ENCODE measurements at places on chromosomes 2 and 18.

DNA sequence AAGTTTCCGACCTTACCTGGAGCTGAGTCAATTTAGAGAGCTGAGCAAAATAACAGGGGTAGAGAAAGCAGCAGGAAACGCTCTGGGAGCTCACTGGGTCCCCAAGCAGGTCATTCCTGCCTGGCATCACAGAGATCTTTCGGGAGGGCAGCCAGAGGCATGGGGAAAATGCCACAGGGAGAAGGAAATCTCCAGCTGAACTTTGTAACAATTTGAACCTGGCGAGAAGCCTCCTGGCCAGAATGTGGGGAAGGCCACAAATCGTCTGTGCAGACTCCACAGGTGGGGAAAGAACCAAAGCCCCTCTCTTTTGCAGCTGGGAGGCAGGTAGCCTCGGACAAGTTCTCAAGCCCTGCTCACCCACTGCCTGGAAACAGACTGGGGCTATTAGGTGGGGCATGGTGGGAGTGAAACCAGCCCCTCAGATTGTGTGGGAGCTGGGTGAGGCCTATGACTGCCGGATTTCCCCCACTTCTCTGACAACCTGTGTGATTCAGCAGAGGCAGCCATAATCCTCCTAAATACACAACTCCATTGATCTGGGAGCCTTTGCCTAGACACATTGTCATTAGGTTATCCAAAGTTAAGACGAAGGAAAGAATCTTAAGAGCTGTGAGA lies 53.9 kb downstream of the INO80D start:
- no peak for DNase-seq

- no peak for DNase-seq
Measured at GRCh38 chr2:53508667-53509066, 258.9 kb upstream of the CHAC2 start.

GRCh38 chr18:45379903-45380302 lies 235.4 kb upstream of the SLC14A2 start:
- no peak for DNase-seq

DNA sequence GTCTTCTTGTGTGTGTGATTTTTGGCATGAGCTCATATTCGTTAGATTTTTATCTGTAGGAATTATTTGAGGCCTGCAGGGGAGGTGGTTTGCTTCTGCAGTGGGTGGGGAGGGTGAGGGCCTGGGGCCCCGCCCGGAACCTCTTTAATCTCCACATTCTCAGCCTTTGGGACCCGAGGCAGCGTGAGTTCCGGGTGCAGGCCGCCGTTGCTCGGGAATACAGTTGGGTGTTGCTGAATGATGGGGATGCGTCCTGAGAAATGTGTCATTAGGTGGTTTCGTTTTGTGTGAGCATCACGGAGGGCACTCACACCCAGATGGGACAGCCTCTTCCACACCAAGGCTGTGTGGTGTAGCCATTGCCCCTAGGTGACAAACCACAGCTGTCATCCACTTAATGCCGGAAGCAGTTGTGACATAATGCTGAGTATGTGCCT lies 13.7 kb upstream of the GAL3ST2 start:
- no peak for DNase-seq

- no peak for DNase-seq
Measured at GRCh38 chr2:121066526-121066925, 218.5 kb downstream of the TFCP2L1 start.

- no peak for DNase-seq
Measured at GRCh38 chr18:58287353-58288274, 243.6 kb downstream of the NEDD4L start.

DNA sequence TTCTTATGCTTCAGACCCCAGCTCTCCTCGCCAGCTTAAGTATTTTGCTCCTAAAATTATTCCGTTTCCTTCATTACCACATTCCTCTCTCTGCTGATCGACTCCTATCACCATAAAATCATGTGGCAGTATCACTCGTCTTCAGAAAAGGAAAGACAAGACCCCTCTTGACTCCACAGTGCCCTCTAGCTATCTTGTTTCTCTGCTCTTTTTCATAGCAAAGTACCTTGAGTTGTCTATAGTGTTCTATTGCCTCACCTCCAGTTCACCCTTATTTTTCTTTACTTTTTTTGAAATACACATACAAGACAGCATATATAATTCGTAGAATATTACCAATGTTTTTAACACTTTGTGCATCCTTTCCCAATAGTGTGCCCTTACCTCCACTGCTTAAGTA lies 273.2 kb upstream of the SIX3 start:
- DNase-seq, result no peak

DNA sequence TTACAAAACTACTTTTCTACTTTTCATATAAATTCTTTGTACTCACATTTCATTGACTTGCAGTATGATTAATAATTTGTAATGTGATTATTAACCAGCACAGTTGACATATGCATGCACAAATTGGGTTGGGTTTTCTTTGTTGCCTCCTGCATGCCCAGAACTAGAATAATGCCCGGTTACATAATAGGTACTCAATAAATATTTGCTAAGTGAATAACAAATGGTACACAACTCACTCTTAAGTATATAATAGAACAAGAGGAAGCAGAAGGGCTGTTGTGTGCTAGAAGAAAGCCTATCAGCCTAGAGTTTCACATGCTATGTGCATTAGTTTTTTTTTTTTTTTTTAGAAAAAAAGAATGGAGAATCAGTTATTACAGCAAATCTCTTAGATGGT lies 9.3 kb downstream of the RDH14 start:
- DNase-seq, result no peak

DNA sequence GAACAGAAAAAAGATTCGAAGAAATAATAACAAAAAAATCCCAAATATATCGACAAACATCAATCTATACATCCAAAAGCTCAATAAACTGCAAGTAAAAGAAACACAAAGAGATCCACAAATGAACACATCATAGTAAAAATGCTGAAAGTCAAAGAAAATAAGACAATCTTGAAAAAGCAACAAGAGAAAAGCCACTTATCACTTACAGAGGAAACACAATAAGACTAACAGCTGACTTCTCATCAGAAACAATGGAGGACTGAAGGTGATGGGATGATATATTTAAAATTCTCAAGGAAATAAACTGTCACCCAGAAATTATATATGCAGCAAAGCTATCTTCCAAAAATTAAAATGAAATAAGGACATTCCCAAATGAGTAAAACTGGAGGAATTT lies 140.3 kb downstream of the NDUFA10 start:
- DNase-seq, result no peak

GRCh38 chr2:69123182-69123581 lies 110.2 kb downstream of the ANTXR1 start:
- DNase-seq, result no peak
